ENCODE measurements at places on chromosomes 7 and 10.
A peak's percentile ranks its signal among the peaks of the same experiment; 100 is the strongest.

DNA sequence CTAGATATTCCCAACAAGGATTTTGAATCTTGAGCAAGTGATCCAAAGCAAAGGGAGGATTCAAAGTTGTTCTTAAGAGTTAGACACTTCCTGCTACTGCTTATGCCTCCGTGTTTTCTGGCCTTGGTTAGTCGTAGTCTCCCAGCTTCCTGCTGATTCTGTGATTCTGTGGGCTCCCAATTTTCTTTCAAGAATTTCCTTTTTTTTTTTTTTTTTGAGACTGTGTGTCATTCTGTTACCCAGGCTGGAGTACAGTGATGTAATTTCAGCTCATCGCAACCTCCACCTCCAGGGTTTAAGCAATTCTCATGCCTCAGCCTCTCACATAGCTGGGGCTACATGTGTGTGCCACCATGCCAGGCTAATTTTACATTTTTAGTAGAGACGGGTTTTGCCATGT lies 4.4 kb upstream of the ITGB8 start:
- DNase-seq: no peak

GRCh38 chr7:12655161-12655560 lies 32.3 kb upstream of the ARL4A start:
- DNase-seq: no peak

DNA sequence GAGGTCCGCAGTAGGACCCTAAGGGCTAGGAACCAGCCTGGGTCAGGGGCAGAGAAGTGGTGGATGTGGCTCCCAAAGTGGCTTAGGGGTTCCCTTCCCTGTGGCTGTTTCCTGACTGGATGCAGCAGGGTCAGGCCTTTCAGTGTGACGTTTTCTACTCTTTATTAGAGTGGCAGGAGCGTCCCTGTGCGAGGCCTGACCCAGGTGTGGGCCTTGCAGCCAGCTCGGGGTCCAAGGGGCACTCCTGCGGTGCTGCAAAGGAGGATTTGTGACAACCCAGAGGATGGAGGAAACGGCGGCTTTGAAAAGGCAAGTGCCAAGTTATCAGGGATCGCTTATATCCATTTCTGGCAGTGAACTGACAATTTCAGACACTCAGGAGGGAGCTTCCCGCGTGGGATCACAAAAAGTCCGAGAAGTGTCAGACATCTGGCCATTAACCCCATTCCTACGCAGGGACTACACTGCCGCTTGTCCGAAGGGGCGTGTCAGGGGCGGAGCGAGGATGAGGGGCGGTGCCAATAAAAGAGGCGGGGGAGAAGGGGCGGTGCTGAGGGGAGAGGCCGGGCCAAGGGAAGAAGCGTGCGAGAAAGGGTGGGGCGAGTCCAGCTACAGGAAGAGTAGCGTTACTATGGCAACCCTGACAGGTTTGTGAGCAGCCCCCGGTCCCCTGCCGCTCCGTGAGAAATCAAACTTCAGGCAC lies 98.8 kb upstream of the ZNF722 start:
- peak; percentile 69 for DNase-seq

- no peak for DNase-seq
These were observed 161.3 kb upstream of the AUTS2 start for GRCh38 chr7:69436946-69437345.

GRCh38 chr10:120760253-120760652 lies 90.9 kb upstream of the WDR11 start:
- no peak for DNase-seq

DNA sequence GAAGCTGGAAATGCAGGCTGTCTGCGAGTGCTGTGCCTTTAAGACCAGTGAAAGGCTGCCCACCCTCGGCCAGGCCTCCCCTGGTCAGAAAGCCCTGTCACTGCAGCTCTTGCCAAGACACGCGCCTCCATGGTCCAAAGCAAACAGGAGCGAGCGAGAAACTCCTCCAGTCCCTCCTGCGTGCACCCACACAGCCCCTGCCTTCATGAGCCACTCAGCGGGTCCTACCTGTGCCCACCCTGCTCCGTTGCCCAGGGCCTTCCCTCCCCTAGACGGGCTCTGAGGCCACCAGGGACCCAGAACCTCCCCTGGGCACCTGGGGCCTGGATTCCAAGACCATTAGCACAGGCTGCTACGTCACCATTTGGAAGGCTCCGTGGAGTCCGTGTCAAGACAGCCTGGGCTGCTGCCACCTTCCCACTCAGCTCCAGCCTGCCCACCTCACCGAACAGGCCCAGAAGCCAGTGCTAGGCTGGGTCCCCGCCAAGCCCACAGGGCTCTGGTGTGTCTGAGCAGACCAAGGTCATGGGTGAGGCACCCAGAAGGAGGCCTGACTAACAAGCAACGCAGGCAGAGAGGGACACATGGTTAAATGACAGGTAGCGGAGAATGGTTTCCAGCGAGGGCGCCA lies 144.5 kb downstream of the NEURL1 start:
- DNase-seq: no peak

Data from stimulated activated CD4-positive, alpha-beta T cell treated with anti-CD3 and anti-CD28 coated beads, Interleukin-12 subunit alpha, Interleukin-12 subunit beta, amount 100 ng/mL, for 24 hours (primary cell).